ENCODE measurements at places on chromosomes 2 and 18.

- no peak for DNase-seq
Measured at GRCh38 chr2:227824711-227825110, 11.1 kb downstream of the CCL20 start.

DNA sequence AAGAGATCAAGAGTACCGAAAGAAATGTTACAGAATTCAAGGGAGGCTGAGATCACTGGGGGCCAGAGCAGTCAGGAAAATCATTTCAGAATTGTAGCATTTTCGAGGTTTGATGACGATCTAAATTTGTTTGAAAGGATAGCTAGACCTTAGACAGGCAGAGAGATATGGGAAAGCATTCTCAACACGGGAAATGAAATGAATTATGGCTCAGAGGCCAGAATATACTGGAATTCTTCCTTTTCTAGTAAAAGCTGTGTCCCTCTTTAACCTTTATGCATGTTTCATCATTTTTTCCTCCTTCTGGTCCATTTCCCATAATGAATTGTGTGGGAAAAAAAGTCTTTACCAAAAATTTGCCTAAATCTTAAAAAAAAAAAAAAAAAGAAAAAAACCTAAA lies 78.8 kb downstream of the NABP1 start:
- DNase-seq: no peak

GRCh38 chr2:170525566-170525900 lies 189.6 kb upstream of the SP5 start:
- DNase-seq: no peak

DNA sequence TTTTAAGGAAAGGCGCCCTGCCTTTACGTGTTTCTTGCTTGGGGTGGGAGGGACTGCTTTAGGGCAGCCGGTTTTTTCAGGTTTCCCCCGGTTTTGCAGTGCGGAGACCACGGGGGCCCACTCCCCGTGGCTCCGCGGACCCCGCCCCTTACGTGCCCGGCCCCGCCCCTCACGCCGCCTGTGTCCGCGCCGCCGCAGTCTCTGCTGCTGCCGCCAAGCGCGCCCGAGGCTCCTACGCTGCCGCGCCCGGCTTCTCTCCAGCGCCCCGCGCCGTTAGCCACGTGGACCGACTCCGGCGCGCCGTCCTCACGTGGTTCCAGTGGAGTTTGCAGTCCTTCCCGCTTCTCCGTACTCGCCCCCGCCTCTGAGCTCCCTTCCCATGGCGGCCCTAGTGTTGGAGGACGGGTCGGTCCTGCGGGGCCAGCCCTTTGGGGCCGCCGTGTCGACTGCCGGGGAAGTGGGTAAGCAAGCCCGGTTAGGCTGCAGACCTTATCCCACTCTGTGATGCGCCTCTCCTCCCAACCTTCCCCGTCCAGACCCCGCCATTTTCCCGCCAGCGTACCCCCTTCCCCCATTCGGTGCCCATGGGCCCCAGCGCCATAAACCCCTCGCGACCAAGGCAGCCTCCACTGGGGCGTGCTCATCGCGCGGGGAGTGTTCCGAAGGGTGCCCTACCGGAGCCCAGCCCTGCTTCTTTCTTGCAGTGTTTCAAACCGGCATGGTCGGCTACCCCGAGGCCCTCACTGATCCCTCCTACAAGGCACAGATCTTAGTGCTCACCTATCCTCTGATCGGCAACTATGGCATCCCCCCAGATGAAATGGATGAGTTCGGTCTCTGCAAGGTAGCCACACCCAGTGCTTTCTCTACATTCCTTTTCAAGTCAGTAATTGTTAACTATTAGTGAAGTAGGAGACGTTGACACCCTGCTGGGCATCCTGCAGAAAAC lies at the start of gene CAD:
Gene CAD (plus strand): TSS at position 197 of the 949 bp plus-strand sequence. CDS start 183 bp downstream, at position 380.
- DNase-seq: peak; percentile 87

- DNase-seq: no peak
Measured at GRCh38 chr2:136356125-136357006, 238.4 kb upstream of the CXCR4 start.

DNA sequence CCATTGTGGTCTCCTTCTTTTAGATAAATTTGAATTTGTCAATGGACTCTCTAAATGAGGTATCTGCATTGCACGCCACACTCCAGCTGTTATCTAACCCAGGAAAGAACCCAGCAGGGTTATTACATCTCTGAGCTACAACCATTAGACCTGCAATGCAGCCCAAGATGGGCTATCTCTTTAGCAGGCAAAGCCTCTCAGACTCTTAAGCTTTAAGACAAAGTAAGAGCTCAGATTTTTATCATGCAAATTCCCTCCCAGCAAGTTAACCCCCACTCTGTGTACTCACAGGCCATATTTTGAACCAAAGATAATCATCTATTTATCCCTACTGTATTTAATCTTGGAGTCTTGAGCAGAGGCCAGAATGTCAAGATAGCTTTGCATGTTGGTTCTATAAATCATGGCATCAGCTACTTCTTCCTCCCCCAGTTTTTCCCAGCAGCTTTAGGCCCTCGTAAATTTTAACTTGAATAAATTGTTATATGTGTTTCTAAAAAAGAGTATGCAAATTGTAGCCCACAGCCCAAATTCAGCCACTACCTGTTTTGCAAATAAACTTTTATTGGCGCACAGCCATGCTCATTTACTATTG lies 273.7 kb upstream of the PKDCC start:
- no peak for DNase-seq

DNA sequence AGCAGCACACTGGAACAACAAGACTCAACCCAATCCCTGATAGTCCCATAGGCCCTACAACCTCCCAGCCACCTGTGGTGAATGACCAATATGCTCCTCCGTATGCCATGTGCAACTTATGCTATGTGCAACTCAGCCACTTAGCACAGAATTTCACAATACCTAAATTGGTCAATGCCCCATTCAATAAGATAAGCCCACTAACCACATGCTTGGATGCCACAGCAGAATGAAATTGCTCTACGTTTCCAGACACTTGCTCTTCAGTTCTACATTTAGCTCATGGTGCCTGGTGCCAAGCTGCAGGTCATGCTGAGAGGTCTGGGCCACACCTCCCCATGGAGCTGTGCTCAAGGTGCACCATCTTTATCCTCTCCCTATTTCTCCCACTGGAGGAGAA lies 159.8 kb downstream of the EN1 start:
- no peak for DNase-seq

DNA sequence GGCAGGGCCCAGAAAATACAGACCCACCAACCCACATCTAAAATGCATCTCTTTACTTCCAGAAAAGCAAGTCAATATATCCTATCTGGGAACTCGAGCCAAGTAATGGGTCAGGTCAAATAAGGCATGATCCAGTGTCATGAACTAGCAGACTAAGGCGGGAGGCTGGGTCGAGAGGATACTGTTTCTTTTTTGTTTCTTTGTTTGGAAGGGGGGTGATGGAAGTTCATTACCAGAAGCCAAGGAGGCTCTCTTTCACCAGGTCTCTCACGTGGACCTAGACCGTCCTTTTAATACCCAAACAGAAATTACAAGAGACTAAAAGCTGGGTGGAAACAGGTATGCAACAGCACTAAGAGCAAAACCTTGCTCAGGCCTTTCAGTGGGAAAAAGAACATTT lies 108.3 kb downstream of the HDAC4 start:
- no peak for DNase-seq

DNA sequence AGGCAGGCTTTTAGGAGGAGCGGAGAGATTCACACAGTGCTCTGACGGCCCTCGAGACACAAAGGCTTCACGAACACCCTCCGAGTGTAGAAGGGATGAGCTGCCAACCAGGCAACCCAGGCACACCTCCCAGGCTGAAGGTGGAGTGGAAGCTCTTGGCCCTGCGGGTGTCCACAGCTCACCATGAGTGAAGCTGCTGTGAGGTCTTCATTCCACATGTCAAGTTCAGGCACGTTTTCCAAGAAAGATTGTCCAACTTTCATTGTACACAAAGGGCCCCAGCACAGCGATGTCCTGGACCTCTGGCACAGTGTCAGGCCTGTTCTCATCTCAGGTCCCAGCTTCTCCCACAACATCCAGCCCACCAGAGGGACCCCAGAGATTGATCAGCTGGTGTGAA lies 13.4 kb downstream of the PARD6G start:
- no peak for DNase-seq

- no peak for DNase-seq
Measured at GRCh38 chr2:150391779-150392178, 95.7 kb downstream of the RND3 start.

GRCh38 chr2:55158111-55158814 lies 73.8 kb downstream of the CLHC1 start:
- no peak for DNase-seq

- DNase-seq: no peak
Measured at GRCh38 chr2:205698286-205699268, 16.3 kb downstream of the NRP2 start.

DNA sequence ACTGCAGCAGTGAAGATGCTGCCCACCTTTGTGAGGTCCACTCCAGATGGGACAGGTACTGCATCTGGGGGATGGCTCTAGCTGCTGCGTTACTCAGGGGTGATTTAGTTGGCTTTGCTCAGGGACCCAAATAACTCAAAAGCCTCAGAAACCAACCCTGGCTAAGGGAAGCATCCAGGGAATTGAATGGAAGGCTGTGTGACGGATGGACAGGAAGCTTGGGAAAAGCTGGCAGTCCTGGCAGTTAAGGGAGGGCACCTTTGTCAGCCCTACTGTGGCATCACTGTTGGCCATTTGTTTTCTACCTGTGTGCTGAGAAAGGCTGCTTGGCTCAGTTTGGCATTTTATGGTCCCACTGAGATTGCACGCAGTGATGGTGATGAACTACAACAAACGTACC lies 20.5 kb downstream of the HK2 start:
- no peak for DNase-seq

DNA sequence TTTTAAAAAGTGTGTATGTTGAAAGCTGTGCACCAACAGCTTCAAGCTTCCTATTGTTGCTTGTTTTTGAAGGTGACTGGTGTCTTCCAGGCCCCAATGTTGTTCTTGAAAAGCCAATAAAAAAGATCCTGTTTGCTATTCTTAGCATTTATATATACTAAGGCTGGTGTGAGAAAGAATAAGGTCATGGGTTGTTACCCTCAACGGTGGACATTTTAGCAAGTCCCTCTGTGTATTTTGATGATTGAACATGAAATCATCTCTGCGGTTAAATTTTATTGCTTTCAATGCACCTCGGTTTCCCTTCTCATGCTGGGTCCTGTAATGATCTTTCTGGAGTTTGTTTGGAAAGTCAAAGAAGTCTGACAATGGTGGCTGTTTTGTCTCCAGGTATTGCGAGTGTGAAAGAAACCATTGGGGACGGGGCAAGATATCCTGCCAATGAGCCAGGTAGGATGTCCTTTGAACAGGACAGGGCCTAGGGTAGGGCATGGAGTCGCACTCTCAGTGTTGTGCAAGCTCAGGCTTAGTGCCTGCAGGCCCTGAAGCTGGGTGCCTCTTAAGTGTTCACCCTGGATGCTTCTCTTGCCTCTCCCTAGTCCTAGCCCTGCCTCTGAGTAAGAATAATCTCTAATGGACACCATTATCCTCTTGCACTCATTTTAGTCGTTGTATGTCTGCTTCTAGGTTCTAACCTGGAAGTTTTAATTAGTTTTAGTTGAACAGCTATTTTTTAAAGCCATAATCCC lies 16.0 kb upstream of the KLF7 start:
- no peak for DNase-seq

GRCh38 chr2:129711816-129712675 lies 267.4 kb upstream of the RAB6C start:
- no peak for DNase-seq

DNA sequence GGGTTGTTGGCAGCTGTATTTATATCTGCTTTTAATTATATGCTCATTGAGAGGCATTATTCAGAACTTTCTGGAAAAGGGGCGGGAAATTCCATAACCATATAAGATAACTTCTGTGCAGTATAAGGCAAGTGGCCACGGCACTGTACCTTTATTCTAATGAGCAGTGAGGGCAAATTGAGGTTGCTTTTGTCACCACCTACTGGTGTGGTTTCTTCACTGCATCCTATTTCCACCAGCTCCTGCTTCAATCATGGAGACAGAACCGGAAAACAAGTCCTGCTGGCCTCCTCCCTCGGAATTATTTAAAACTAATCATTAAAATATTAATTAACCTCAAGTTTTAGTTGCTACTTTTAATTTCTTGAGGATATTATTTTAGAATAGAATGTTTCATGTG lies 759.4 kb downstream of the CBLN2 start:
- DNase-seq: no peak

DNA sequence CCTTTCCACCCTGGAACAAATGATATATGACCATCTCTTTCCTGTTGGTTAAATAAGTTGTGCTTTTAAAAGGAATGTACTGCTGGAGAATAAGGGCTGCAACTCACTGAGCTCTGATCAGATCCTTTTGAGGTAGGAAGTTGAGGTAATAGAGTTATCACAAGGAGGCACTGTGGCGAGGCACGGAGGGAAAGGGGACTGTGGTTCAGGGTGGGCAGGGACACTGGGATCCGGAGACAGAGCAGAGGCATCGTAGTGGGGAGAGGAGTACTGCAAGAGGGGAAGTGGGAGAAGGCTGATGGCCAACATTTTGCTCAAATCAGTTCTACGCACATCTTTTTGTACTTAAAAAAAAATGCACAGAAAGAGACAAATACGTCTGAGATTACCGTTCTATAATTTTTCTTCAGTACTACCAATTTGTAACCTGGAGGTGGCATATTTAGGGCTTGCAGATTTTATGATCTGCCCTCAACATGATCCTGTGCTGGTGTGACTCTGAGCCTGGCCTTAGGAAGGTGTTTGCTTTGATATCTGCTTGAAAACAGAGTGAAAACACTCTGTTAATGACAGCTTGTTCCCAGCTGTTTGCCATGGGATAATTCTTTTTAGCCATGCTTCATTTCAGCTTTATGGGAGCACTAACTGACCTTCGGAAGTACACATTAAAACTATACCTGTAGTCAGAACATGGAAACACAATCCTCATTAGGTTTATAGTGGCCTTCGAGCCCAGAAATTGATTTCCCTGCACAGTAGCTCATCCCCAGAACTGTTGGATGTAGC lies 168.1 kb downstream of the KCNE4 start:
- DNase-seq: no peak

- DNase-seq: no peak
Measured at GRCh38 chr2:223488814-223489213, 113.3 kb downstream of the SCG2 start.

DNA sequence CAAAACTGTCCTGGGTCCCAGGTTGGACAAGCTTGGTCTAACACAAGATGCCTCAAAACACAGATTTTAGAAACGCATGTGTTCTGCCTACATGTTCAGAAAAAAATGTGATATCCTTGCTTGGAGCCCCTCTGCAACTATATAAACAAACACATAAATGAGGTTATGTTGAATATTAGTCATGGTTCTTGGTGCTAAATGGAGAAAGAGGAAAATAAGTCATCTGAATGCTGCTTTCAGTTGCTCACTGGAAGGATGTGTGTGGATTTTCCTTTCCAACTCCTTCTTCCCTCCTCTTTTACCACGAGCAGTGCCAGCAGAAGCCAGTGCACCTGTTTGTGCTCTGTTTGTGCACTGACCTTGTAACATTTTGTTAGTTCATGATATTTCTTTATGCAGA lies 85.3 kb downstream of the PIEZO2 start:
- DNase-seq: no peak

Data from NCI-H510A (cell line).